ENCODE measurements at places on chromosomes 5 and 9.

- no peak for DNase-seq
These were observed 93.9 kb upstream of the IL33 start for GRCh38 chr9:6121707-6122106.

DNA sequence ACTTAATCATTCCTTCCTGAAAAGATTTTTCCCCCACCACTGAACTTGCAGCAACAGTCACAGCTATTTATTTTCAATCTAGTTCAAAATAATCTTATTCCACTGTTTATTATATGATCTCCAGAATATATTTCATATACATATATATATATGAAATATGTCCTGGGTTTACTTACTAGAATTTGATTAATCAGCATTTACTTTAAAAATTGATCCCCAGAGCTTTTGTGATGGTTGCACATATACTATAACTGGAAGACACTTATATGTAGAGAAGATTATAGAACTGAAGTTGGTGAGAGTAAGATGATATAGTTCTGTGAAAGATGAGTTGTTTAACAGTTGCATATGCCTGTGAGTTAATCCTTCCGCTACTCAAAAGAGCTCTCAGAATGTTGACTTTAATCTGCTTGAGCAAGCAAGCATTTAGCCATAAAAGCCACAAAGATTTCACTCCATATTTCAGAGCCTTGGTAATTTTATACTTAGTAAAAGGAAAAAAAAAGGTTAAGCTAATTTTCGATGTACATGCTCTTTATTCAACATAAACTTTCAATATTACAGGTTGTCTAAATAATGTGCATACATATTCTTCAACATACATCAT is 399.3 kb upstream of the CDH9 start:
- no peak for DNase-seq

DNA sequence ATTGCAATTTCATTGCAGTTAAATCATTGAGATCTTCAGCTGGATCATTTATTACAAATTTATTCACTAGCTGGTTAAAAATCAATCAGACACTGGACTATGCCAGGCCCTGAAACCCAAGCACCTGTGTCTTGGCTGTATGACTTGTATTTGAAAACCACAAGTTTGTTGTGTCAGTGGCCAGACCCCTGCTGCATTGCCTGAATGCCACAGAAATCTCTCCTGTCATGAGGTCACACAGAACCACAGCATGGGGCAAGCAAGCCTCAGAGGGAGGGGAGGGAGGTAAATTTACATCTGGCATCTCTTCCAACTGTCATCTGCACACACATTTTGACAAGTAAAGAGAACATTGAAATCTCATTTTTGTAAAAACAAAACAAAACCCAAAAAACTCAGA is 90.0 kb downstream of the ARRDC3 start:
- peak; percentile 92 for DNase-seq

DNA sequence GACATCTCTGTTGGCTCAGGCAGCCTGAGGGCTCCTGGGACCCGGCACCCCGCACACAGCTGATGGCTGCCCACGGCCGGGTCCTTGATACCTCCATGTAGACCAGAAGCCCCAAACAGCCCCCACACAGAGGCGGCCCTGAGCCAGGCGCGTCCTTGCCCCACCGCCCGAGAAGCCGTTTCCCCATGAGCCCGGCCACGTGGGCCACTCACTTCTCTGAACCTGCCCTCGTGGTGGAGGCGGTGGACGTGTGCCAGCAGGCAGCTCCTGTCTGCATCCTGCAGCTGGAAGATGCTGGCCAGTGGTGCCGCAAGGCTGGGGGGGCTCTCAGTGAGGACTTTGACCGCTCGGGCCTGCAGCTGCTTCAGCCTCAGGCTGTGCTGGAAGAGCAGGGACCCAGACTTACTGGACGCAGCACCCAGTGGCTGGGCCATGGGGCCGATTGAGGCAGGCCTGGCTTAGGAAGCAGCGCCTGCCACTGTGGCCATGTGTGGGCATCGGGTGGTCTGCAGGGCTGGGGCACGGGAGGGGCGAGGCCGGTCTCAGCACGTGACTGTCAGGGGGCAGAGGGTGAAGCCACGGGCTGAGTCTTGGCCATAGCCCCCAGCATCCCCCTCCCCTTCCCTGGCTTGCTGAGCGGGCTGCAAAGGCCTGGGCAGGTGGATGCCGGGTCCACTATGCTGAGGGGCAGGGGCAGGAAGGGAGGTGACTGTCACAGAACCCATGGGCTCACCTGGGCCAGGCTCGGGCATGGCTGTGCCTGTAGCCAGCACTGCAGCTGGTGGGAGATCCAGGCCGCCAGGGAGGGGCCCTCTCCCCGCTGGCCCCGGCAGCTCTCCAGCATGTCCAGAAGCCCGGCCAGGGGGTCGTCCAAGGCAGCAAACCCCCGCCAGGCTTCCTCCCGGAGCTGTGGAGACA is 50.0 kb downstream of the EXD3 start:
- DNase-seq: no peak

- DNase-seq: no peak
These were observed 92.4 kb downstream of the ARL15 start for GRCh38 chr5:54217826-54218503.

DNA sequence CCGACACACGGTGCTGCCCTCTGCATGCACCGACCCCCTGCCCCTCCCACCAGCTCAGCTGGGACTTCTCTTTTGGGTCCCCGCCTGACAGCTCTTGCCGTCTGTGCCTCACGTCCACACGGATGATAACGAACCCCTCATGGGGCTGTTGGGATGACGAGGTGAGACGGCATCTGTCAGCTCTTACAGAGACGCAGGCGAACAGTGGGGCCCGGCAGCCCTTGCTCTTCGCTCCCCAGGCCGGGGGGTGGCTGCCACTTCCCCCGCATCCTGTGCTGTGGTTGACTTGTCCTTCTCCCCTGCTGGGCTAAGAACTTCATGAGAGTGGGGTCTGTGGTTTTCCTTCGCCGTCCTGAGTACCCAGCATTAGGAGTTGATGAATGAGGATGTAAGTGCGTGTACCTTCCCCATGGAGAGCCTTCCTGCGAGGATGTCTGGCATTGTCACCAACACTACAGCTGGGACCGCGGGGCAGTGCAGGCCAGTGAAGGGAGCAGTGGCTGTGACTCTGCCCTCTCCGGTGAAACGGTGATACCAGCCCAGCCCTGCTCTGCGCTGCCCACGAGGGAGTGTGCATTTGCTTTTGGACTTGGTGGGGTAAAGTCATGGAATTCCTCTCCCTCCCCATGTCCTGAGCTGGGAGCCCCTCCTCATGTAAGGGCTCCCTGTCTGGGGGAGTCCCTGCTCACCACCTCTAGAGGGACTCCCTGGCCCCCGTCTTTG is 23.2 kb downstream of the HK3 start:
- DNase-seq: no peak

- DNase-seq: no peak
These were observed 149.5 kb downstream of the ADAMTSL1 start for GRCh38 chr9:18623221-18624079.

DNA sequence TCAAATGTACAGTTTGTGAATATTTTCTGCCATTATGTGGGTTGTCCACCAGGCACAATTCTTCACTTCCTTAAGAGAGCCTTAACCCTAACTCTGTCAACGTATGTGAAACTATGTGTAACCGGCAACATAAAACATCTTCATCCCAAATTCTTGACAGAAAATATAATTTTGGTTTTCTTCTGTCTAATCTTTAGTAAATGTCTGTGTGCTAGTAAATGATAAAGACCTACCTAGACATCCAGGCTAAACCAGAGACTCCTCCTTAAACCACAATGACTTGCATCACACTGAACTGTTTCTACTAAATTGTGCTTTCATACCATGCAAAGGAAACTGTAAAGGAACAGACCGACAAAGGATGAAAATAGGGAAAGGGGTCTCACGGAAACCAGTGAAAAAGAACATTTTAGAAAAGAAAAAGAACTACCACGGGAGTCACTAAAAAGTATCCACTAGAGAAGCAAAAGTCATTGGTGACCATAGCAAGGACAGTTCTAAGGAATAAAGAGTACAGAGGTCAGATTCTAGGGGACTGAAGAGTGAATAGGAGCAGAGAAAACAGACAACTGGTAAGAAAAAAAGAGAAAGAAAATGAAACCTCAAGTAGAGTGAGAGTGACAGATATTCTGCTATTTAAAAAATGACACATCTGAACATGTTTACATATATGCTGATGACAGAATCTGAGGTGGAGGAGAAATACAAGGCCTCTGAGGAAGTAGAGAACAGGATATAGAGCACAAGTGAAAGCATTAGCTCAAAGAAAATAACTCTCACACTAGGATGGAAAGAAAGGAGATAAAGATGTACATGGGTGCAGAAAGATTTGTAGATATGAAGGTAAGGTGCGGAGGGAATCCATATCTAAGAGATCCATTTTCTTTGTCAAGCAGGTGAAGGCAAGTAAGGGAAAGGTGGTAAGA is 49.4 kb downstream of the FNIP1 start:
- DNase-seq: no peak

GRCh38 chr5:58793888-58794657 is 211.2 kb downstream of the RAB3C start:
- no peak for DNase-seq

DNA sequence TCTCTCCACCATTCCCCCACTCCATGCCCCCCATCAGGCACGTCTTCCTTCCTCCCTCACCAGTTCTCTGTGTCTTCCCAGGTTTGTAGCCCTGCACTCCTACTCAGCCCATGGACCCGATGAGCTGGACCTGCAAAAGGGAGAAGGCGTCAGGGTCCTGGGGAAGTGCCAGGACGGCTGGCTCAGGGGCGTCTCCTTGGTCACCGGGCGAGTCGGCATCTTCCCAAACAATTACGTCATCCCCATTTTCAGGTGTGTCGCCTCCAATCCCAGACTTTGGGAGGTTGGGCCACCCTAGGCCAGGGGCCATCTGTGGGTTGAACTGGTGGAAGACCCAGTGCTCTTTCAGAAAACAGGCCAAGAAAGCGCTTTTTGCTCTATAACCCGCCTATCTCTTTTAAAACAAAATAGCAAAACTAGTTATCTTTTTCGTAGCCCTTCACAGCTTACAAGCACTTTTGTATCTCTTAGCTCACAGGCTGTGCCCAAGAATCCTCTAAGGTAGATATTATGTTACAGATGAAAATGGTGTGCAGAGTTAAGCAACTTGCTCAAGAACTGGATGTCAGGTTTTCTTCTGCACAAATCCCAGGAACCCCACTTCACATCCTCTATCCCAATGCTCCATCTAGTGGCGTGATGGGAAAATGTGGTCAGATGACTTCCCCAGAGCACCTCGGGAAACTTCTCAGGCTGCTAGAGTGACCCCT is 56.2 kb downstream of the PLAC8L1 start:
- DNase-seq: peak; percentile 74

DNA sequence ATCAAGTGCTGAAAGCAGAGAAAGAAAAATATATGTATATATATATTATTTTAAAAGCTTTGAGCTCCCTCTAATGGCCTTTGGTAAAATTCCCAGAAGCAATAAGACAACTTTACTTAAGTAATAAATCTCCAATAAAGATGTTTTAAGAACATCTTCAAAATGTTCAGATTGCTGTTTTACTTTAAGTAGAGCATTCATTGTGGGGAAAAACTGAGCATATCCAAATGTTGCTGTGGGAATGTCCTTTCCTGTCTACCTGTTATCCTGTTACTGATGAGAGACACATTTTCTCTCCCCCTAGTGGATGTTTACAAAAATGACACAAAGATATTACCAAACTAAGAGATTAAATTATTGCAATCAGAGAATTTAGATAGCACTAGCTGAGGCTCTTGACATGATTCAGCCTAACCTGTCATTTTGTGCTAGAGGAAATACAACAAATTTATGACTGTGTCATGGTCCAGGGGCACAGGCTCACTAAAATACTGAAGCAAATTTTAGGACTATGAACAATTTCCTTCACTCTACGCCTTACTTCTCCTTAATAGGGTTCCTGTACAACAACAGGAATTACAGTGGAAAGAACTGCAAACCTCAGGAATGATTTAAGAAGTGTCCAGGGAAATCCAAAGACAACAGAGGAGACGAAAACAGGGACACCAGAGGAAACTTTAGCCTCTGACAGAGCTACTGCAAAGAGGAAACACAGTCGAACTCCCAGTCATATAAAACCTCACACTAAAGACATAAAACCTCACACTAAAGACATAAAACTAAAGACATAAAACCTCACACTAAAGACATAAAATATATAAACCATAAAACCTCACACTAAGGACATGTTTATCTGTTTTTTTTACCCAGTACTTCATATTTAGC is 24.3 kb upstream of the PRRC1 start:
- no peak for DNase-seq

- DNase-seq: no peak
These were observed 177.2 kb downstream of the OSTF1 start for GRCh38 chr9:75265525-75265972.

GRCh38 chr9:5419987-5420386 is 17.7 kb downstream of the PLGRKT start:
- DNase-seq: no peak

- peak; percentile 83 for DNase-seq
These were observed 12.6 kb downstream of the DNM1 start for GRCh38 chr9:128215491-128216409.

GRCh38 chr5:158287643-158288271 is 428.8 kb upstream of the CLINT1 start:
- DNase-seq: peak; percentile 60

GRCh38 chr9:952546-952945 is 23.9 kb upstream of the DMRT3 start:
- DNase-seq: no peak

DNA sequence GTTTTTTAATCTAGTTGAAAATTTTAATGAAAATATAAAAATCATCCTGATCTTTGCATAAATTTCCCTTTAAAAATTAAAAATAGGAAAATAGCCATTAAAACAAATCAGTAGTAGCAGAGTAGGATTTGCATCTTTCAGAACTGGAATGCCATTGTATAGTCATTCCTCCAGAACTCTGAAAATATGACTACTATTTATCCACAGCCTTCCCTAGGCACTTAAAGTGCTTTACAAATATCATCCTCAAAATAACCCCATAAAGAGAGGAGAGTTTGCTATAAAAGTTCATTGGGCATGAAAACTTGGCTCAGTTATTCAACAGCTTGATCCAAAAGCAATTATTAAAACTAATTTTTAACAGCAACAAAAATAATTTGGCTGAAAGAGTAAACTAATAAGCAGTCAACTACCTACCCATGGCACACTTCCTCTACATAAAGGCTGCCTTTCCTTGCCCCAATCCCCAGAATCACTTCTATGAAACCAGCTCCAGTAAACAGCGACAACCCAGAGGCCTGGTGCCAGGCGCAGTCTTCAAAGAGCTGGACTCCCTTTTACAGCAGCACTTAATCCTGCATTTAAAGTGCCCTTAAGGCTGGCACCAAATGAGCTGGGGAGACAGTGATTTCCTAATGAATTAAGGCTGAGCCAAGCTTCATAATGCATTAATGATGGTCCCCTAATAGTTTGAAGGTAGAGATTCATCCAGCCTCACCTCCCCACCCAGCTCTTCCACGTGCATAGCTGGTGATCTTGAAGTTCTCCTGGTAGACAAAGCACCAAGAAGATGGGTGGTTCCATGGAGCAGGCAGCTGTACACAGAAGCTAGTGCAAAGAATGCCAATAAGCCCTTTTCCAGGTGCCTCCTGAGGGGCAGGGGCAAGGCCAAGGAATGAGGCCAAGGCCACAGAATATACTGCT is 36.1 kb downstream of the LHFPL2 start:
- no peak for DNase-seq

DNA sequence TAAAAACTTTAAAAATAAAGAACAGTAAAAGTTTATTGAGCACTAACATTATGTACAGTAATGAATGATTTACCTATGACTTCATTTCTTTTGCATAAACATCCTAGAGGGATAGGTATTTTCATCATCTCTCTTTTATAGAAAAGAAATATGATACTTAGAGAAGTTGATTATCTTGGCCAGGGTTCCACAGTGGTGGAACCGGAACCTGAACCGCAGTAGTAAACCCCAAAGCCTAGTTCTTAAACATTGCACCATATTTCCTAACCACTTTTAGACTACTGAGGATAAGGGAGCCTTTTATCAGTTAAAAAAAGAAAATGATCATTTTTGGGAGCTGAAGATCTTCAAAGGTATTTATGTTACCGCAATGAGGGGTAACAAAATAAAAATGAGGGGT is 205.7 kb upstream of the SGCD start:
- DNase-seq: no peak
